ENCODE measurements at places on chromosomes 11 and 22. TPM values are rescaled to one million over a fixed set of nuclear protein-coding genes. Genes with fewer than 3 reads are reported as not detected.

GAL3ST1 gene
- under 0.01 TPM for total RNA-seq

KCNQ1OT1 gene
- 0.81 TPM for total RNA-seq

GDPD5 gene
- 31.3 TPM for total RNA-seq

TEX54 gene
- not detected for total RNA-seq

PRRG4 gene
- total RNA-seq = 0.09 TPM

GDPD4 gene
- total RNA-seq = not detected

All from endothelial cell of coronary artery (primary cell).